ENCODE measurements at places on chromosomes 16 and 17. TPM values are rescaled to one million over a fixed set of nuclear protein-coding genes. Genes with fewer than 3 reads are reported as not detected.

The PNMT gene
- 4.3 TPM for total RNA-seq

The KRTAP4-6 gene
- not detected for total RNA-seq

The HSPB9 gene
- total RNA-seq: not detected

The HOXB7 gene
- total RNA-seq: 1.2 TPM

The ABCC6 gene
- total RNA-seq: 42.5 TPM

The ARSG gene
- total RNA-seq: 4.8 TPM

The SSTR5 gene
- not detected for total RNA-seq

The TMEM106A gene
- total RNA-seq: 14.2 TPM

The PLCD3 gene
- 37.0 TPM for total RNA-seq

The WFIKKN1 gene
- total RNA-seq: 1.5 TPM

The BAHCC1 gene
- total RNA-seq: 23.3 TPM

The MEOX1 gene
- 1.5 TPM for total RNA-seq

The CCL1 gene
- not detected for total RNA-seq

The KRT16 gene
- not detected for total RNA-seq

The GAST gene
- total RNA-seq: not detected

The TUBB3 gene
- 1.5 TPM for total RNA-seq

The MYH1 gene
- total RNA-seq: 0.81 TPM

The KCNJ16 gene
- total RNA-seq: 0.35 TPM

The TP53TG3 gene
- total RNA-seq: not detected

The DRC3 gene
- total RNA-seq: 3.3 TPM

The LGALS9B gene
- total RNA-seq: not detected

The RPL27 gene
- 752 TPM for total RNA-seq

The GPRC5B gene
- 21.1 TPM for total RNA-seq

The PRAC2 gene
- not detected for total RNA-seq

The SMPD3 gene
- total RNA-seq: 5.6 TPM

The SRCIN1 gene
- total RNA-seq: 2.1 TPM

The FBRS gene
- 65.0 TPM for total RNA-seq

The ATP5PD gene
- total RNA-seq: 155 TPM

The FA2H gene
- total RNA-seq: 2.1 TPM

The ADPRM gene
- 8.2 TPM for total RNA-seq

The TBC1D3E gene
- not detected for total RNA-seq

The C16orf96 gene
- 0.32 TPM for total RNA-seq

The LRRC37A gene
- total RNA-seq: 1.9 TPM

The KRTAP4-3 gene
- total RNA-seq: not detected

The HOXB9 gene
- total RNA-seq: not detected

The SLC5A11 gene
- not detected for total RNA-seq

The CD79B gene
- total RNA-seq: 4.7 TPM

The ARL4D gene
- total RNA-seq: 18.5 TPM

The LPO gene
- total RNA-seq: not detected

The ITPRIPL2 gene
- 68.9 TPM for total RNA-seq

The CDH1 gene
- 128 TPM for total RNA-seq

The CCL8 gene
- total RNA-seq: 1.5 TPM

The OR3A3 gene
- not detected for total RNA-seq

The PLD2 gene
- 33.4 TPM for total RNA-seq

The VMO1 gene
- total RNA-seq: 5.6 TPM

The KRTAP2-3 gene
- total RNA-seq: not detected

The CTRB2 gene
- total RNA-seq: 0.78 TPM

The TNFRSF17 gene
- total RNA-seq: 0.41 TPM

The MYL4 gene
- total RNA-seq: 2.2 TPM

The C16orf92 gene
- not detected for total RNA-seq

The SDR42E1 gene
- 6.5 TPM for total RNA-seq

The PRDM7 gene
- total RNA-seq: not detected

The ATP2A3 gene
- 44.4 TPM for total RNA-seq

The MYH13 gene
- total RNA-seq: not detected

The CDC6 gene
- total RNA-seq: 1.4 TPM

The ZNF385C gene
- total RNA-seq: 0.78 TPM

The MYH8 gene
- total RNA-seq: not detected

The B3GNT9 gene
- total RNA-seq: 19.3 TPM

The KCNJ18 gene
- total RNA-seq: not detected
